ENCODE measurements at places on chromosomes 5 and 9.
A peak's percentile ranks its signal among the peaks of the same experiment; 100 is the strongest.

DNA sequence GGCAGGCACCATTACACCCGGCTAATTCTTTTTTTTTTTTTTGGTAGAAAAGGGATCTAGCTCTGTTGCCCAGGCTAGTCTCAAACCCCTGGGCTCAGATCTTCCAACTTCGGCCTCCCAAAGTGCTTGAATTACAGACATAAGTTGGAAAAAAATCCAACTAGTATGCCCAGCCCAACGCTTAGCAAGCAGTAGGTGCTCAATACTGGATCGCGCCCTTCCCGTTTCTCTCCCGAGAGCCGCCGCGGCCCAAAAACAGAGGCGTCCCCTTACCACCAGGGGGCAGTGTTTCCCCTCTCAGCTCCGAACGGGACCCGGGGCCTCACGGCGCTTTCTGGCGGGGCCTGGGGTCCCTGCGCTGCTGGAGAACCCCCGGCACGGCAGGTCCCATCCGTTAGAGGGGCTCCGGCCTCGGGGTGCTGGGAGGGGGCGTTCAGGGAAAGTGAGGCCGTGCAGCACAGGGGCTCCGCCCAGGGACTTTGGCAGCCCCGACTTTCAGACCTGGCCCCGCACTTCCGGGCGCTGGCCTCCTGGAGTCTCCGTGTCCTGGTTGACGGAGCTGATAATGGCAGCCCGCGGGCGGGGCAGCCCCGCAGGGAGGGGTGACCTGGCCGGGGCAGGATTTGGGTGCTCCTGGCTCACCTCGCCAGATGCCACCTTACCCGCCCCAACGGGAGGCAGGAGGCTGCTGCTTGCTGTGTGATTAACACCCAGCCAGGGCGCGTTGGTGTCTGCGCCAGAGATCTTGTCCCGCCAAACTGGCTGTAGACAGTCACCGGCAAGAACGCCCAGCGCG is 15.2 kb downstream of the PTGES start:
- peak; percentile 79 for DNase-seq

DNA sequence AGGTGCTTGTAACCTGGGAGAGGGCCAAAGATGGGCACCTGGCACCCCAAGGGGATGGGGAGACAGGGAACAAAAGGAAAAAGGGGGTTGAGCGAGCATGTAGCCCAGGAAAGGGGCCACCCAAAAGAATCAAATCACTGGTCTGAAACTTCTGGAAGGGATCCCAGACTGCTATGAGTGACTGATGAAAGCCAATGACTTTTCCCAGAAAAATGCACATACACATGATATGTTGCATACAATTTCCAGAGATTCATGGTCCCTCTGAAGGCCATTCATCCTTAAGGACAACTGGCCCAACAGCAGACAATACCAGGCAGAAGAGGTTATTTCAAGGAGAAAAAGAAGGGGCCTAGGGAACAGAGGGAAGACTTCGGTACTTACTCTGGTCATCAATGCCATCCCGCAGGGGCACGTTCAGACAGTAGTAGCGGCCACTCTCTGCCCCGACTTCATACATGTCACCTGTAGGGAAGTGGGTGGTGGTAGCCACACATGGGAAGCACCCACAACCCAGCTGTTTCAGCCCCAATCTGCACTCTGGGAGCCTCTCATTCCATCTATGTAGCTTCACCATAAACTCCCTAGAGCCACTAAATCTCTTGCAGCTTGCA is 8.4 kb downstream of the HDAC3 start:
- DNase-seq = peak; percentile 18

DNA sequence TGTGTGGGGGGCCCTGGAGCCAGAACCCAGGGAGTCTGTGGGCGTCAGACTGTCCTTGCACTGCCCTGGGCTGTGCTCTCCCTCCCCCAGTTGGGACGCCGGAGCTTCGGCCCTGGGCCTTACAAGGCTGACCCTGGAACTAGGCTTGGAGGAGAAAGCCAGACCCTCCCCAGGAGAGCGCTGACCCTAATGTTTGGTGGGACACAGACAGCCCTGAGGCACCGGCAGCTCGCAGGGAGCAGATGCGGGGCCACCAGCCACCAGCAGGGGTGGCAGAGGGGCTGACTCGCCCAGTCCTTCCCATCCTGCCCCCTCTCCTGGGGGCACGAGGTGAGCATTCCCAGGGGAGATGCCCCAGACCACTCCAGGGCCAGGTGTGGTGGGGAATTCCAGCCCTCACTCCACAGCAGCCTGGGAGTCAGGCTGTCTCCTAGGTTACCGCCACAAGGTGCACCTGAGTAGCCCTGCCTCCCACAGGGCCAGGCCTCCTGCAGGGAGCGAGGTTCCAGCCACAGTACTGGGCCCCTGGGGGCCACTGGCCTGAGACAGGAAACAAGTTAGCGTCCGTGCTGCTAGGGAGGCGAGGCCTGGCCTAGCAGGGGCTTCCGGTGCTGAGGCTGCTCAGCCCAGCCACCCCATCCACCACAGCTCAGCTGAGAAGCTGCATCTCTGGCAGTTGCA is 134.6 kb downstream of the OLFM1 start:
- no peak for DNase-seq

GRCh38 chr9:30579810-30580209 is 1804.6 kb upstream of the ACO1 start:
- DNase-seq = no peak

DNA sequence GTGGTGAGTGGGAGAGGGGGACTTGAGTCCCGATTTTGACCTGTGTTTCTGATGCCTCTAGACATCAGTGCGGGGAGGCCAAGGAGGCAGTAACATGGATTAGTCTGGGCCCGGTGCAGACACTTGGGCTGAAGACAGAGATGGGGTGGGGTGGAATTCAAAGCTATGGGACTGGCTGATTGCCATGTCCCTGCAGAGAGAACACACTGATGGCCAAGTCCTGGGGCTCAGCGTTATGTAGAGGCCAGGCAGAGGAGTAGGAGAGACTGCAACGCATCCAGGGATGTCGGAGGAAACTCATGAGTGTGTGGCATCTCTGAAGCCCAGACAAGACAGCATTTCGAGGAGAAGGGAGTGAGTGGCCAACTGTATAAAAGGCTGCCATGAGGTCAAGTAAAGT is 30.1 kb downstream of the PSD2 start:
- no peak for DNase-seq

GRCh38 chr5:172565931-172566665 is 75.0 kb upstream of the NEURL1B start:
- DNase-seq = no peak

DNA sequence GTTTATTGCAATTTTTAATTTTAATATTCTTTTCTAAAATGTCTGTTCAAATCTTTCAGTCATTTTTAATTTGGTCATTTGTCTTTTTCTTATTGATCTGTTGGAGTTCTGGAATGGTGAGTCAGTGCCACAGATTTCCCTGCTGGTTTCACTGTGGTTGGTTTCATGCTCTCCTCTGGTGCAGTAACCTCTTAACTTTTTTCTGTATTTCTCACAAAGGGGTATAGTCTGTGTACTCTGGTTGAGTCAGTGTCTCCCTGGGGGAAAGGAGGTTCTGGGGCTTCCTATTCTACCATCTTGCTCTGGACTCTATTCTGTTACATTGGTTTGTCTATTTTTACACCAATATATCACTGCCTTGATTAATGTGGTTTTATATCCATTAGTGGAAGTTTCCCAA is 178.8 kb downstream of the CSNK1G3 start:
- no peak for DNase-seq

DNA sequence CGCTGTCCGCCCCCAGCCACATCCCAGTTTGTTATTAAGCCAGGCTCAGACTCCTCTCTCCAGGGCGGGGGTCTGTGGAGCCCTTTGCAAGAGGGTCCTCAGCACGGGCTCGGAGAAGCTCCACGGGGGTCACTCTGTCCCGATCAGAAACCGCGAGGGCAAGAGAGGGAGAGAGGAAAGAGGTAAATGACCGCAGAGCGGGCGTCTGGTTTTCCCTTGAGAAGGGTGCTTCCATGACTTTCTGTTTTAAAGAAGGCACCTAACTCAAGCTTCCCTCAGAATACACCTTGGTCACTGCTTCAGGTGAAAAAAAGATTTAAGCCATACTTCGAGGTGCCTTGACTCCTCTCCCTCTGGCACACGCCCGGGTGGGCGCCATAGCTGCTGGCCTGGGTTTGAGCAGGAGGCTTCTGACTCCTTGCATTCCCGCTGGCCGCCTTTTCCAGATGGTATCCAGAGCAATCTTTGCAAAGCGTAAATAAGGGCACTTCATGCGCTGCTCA is 5.8 kb upstream of the TERT start:
- no peak for DNase-seq

DNA sequence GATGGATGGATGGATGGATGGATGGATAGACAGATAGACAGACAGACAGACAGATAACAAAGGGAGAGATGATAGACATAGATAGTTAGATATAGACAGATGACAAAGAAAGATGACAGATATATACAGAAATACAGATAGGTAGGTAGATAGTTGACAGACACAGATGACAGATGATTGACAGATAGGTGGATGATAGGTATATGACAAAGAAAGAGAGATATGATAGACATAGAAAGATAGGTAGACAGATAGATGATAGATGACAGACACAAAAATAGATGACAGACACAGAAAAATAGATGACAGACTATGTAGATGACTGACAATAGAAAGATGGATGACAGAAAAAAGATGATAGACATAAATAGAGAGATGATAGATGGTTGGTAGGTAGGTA is 200.0 kb upstream of the TAS2R1 start:
- no peak for DNase-seq

GRCh38 chr5:98846520-98846919 is 73.1 kb downstream of the RGMB start:
- no peak for DNase-seq

GRCh38 chr9:15329539-15330109 is 22.6 kb upstream of the TTC39B start:
- no peak for DNase-seq

Measured in SJSA1 (cell line).